ENCODE measurements at places on chromosomes 1 and 21.

DNA sequence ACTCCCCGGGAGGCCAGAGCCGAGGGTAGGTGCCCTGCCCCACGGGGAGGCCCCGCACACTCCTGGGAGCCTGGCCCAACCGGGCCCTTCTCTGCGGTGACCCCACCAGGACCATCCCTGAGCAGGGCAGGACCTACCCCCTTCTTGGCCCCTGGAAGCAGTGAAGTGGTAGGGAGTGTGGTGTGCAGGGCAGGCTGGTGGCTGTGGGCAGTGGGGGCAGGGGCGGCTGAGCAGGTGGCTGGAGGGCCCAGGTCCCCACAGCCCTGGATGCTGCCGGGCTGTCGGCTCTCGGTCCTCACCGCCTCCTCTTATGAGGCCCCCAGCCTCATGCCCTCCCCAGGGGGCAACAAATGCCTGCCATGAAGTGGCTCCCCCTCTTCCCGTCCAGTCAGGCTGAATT is 19.5 kb downstream of the PLCH2 start:
- DNase-seq: no peak

DNA sequence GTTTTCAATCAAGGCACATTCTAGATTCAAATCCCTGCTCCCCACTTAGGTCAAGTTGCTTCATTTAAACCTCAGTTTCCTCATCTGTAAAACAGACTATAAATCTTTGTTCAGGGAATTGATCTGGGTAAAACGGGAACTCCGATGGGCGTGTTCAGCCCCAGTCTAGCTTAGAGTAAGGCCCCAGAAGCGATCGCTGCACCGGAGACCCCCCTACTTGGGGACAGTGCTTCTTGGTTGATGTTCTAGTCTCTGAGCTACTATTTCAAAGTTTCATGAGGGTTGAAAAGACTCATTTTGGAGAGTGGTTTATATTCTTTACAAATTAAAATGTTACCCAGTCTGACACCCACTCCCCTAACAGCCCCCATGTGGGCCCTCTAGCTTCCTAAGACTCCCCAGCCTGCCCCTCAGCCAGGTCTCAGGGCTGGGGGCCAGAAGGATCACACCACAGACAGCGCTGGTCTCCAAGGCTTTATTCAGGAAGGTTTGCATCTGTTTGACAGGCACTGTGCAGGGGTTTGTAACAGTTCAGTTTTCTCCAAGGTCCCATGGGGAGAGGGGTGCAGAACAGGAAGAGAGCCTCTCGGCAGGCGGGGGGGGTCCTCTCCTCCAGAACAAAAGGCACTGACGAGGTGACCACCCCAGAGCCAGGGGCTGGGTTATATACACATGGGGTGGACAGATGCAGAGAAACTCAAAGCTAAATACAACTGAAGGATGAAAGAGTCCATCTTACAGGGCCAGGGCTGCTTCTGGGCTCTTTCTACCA is 82.9 kb downstream of the STUM start:
- no peak for DNase-seq

DNA sequence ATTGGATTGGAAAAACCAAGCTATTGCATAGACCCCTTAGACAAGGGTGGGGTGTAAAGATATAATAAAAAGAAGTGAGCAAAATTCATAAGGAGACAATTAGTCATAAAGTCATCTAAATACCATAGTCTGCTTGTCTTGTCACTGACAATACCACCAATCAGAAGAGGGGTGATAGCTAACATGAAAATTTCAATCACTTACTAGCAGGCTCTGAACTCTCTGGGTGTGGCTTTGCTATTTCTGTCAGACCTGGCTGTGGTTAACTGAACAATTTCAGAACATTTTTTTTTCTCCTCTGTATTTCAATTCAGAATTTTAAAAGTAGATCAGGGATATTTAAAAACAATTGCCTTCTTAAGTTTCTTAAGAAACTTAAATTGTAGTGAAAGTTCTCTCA is 158.5 kb upstream of the PRMT6 start:
- no peak for DNase-seq

GRCh38 chr1:212700223-212700891 is 717 bp upstream of the BATF3 start:
- DNase-seq: no peak

- DNase-seq: no peak
These were observed 70.7 kb upstream of the PDC start for GRCh38 chr1:186531561-186532165.

DNA sequence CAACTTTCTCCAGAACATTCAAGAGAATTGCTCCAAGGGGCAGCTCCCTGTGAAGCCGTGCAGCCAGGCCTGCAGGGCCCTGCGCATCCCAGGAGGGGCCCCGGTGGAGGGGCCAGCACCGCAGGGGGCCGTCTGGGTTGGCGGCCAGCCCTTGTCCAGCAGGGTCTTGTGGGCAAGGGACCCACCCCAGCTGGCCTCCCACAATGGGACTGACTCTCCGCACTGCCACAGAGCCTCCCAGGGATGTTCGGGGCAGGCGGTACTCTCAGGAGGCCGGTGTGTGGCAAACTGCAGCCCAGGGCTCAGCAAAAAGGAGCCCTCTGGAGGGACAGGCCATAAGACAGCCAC is 68.2 kb upstream of the COL6A1 start:
- no peak for DNase-seq

DNA sequence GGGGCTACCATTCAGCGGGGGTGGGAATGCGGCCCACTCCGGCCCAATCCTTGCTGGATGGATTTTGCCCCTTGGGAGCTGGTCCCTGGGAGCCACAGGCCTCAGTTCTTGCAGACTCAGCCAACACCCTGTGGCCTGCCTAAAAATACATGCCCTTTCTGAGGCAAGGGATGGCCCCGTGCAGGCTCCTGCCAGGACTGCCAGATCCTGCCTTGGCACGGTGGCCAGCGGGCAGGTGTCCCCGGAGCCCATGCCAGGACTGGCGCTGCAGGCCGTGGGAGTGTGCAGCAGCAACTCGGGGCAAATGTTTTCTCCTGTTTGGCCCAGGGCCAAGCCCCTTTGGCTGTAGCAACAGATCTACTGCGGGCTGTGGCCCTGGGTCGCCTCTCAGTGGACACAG is 1.6 kb upstream of the PANK4 start:
- no peak for DNase-seq

DNA sequence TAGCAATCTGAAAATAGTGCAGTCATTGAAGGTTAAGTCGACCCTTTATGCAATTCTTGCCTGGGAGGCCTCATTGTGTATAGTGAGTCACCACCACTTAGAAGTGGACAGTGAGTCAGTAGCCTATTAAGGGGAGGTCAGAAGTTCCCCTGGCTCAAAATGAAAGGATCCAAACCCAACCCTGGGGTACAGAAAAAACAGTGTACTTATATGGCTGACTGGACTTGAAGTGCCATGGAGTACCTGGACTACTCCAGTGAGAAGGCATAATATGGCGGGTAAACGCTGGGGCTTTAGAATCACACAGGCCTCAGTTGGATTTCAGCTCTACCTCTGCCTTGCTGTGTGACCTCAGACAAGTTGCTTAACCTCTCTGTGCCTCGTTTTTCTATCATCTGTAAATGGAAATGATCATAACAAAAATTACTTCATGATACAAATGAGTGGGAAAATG is 2.2 kb upstream of the BCL9 start:
- DNase-seq: no peak

DNA sequence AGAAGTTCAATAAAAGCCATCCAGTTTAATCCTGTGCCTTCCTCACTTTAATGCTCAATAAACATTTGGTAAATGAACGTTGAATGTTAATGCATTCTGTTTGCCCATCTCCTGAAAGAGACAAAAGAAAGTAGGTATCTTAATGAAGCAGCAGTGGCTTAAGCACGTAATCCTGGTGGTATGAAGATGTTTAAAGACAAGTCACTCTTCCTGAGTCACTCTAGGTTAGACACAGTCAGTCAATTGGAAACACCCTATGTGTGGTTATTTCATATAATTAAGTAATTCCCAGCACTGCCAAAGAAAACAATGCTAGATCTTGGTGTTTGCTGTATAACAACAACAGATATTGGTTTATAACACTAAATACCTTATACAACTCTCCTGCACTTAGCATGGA is 334.0 kb upstream of the FMN2 start:
- no peak for DNase-seq

Measured in SHP77 treated with DMSO at 0.1 percent for 48 hours (cell line).